Peyer's patch (tissue), 4 donors: ENCODE measurements at places on chromosomes 6 and 20. TPM values are rescaled to one million over a fixed set of nuclear protein-coding genes. Genes with fewer than 3 reads are reported as not detected.

DNA sequence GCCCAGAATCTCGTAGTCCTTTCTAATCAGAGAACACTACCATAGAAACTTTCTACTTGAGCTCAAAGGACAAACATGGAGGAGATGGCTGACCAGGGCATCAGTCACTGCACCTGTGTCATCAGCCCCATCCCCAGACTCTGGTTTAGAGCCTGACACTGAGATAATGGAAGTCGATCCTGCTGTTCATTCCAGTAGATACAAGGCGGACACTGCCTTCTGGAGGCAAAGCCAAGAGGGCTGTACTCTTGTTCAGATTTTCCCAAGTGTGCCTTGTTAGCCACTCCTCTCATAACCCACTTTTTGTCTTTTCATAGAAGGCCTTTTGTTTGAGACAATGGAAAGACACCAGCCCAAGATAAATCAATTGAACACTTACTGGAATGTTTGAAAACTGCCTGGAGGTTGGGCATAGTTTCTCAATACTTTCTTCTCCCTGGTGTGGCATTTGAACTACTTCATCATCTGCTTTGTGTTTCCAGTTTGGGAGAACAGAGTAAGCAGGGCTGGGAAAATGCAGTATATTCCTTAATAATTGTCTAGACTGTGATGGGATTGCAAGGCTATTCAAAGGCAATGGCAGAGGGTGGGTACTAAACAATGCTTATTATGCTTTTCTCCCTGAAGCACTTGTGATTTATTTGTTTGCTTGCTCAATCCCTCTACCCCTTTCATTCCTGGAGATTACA lies 99.7 kb downstream of the CLIC5 start:
- H3K4me3 ChIP-seq, result no peak overlapping the region
- no peak overlapping the region for H3K27ac ChIP-seq
- peaks cover 36% of the 10 kb centered on the region for H3K36me3 ChIP-seq
- no peaks in the 10 kb centered on the region for H3K27me3 ChIP-seq

DNA sequence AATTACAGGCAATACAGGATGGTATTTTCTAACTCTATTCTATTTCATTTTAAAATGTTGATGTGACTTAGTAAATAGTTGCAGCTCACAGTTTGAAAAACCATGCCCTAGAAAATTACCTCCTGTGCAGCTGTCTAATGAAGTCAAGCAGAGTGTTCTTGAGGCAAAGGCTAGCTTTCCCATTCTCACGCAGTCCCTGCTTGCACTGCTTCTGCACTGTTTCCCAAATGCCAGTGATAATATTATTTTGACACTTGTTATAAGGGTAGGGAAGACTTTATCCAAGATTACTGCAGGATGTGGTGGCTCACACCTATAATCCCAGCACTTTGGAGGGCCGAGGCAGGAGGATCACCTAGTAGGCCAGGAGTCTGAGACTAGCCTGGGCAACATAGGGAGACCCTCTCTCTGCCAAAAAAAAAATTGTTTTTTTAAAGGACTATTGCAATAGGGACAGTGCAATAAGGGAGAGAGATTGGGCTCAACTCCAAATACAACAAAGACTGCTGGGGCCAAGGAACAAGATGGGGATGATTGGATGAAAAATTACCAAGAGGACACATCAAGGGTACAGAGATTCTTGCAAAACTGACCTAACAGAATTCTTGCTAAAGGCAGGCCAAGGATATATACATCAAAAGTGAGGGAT lies 196.1 kb downstream of the LY86 start:
- no peak overlapping the region for H3K27ac ChIP-seq
- no peaks in the 10 kb centered on the region for H3K36me3 ChIP-seq
- no peaks in the 10 kb centered on the region for H3K4me1 ChIP-seq
- no peaks in the 10 kb centered on the region for H3K27me3 ChIP-seq

GRCh38 chr6:81570681-81571080 lies 181.8 kb downstream of the TENT5A start:
- H3K27me3 ChIP-seq, result no peaks in the 10 kb centered on the region
- no peak overlapping the region for H3K4me3 ChIP-seq
- H3K4me1 ChIP-seq, result no peaks in the 10 kb centered on the region
- DNase-seq, result no peak

DNA sequence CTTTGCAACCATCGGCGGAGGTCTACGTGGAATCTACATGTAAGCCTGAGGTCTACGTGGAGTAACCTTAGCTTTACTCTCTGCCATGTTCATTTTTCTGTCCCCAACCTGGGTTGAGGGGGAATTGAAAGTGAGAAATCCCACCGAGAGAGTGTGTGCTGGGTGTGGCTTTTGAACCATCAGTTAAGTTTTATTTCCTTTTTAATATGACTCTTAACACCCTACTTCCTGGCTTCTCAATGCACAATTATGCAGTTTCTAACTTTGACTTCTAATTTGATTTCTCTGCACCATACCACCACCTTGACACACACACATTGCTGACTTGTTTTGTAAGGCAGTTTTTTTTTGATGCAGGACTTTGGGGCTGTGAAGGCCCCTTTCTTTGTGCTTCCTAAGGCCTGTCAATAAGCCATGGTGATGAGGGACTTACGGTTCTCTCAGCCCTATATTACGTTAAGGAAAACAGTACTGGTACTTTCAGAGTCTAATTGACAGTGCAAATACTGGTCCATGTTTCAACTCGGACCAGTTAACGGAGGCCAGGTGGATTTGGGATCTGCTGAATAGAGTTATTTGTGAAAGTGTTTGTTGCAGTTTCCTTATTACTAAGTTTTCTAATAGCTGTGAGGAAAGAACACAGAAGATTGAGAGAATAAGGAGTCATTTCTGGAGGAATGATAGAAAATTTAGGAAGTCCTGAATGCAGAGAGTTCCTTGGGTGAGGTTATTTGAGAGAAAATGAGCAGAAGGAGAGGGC lies 206.5 kb downstream of the JARID2 start:
- no peak overlapping the region for H3K27ac ChIP-seq
- no peak overlapping the region for H3K4me3 ChIP-seq
- H3K36me3 ChIP-seq, result no peaks in the 10 kb centered on the region
- no peaks in the 10 kb centered on the region for H3K27me3 ChIP-seq
- no peak for DNase-seq

DNA sequence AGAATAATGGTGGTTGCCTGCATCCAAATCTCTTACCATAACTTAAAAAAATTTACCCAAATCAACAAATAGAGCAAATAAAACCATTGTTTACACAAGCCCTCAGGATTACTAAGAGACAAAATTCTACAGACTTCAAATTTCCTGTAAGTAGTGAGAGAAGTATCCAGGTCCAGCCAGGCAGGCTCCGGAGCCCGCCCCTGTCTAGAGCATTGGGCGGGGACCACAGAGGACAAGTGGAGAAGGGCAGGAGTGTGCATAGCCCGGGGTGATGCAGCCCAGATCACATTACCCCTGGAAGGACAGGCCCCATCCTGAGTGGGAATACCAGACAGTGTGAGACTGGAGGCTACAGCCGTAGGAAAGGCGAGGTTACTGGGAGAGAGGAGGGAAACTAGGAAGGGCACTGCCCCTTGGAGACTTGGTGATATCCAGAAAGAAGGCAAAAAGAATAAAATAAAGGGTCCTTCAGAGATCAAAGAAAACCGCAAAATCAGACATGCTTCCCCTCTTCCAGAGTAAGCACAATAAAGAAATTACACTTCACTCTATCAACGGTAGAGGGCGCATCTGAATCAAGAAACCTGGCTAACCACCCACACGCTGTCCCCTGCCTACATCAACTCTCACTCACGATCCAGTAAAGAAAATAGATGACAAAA lies 26.6 kb downstream of the RIN2 start:
- DNase-seq, result no peak
- H3K27me3 ChIP-seq, result no peaks in the 10 kb centered on the region
- no peak overlapping the region for H3K4me3 ChIP-seq
- peak overlapping the region; percentile 16 for H3K27ac ChIP-seq

Gene DEFB129
- total RNA-seq, result not detected

GRCh38 chr6:54440549-54440948 lies 132.3 kb downstream of the TINAG start:
- H3K27ac ChIP-seq, result no peak overlapping the region
- no peak overlapping the region for H3K4me3 ChIP-seq
- no peaks in the 10 kb centered on the region for H3K4me1 ChIP-seq
- H3K27me3 ChIP-seq, result no peaks in the 10 kb centered on the region

Gene DDO
- total RNA-seq, result 4.6 TPM

Gene IMPG1
- not detected for total RNA-seq

Gene APOBEC2
- total RNA-seq, result not detected

DNA sequence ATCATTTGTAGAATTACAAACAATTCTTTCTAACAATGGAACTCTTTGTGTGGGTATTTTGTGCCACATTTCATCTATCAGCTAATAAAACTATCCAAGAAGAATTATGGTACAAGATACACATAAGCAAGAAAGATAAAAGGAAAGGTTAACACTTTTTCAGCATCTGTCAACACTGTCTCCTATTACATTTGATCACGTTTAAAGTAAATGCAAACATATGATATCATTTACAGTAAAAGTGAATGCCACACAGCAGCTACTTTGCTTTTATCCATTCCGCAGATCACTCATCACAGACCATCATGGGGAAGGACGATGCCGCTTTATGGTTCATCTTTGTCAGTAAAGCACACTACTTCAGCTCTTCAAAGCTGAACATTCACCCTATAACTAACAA lies 456.4 kb upstream of the MANEA start:
- H3K4me1 ChIP-seq, result no peaks in the 10 kb centered on the region
- DNase-seq, result no peak
- H3K36me3 ChIP-seq, result no peaks in the 10 kb centered on the region
- H3K27me3 ChIP-seq, result no peaks in the 10 kb centered on the region
- H3K4me3 ChIP-seq, result no peak overlapping the region
- H3K27ac ChIP-seq, result no peak overlapping the region

DNA sequence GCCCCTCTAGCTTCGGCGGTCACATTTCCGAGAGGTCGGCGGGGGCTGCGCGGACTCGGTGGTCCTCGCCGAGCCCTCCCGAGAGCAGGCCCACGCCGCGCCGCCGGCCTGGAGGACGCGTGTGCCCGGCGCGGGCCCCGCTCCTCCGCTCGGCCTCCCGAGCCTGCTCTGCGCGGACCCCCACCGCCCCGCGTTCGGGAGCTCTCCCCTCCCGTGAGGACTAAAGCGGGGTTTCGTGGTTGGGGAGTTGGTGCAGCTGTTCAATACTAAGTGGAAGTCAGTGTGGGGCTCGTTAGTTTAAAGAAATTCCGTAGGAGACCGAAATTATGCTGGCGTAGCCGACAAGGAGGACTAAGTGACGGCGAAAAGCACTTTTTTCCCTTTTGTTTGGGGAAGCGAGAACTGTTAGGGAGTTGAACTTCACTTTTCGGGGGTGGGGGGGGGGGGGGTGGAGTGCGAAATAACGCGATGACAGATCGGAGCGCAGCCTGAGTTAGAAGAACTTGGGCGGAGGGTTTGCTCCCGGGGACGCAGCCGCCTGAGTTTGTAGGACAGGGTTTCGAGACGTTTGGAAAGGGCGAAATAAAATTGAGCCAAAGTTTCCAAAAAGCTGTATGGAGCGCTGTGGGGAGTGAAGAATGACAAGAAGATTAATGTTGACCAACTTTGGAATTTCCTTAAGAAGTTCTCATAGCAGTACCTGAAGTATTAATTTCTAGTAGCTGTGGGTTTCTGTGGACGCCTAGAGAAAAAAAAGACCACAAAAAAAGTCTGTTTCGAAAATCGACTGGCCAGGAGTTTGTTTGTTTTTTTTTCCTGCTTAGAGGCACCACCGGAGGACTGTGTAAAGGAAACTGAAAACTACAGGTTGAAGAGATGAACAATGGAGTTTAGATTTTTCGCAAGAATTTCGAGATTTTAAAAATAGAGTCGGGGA lies 1.4 kb downstream of the QKI start:
- DNase-seq, result no peak
- H3K4me1 ChIP-seq, result peaks cover 8% of the 10 kb centered on the region
- peak overlapping the region; percentile 69 for H3K4me3 ChIP-seq
- H3K27me3 ChIP-seq, result no peaks in the 10 kb centered on the region
- H3K27ac ChIP-seq, result peak overlapping the region; percentile 98

DNA sequence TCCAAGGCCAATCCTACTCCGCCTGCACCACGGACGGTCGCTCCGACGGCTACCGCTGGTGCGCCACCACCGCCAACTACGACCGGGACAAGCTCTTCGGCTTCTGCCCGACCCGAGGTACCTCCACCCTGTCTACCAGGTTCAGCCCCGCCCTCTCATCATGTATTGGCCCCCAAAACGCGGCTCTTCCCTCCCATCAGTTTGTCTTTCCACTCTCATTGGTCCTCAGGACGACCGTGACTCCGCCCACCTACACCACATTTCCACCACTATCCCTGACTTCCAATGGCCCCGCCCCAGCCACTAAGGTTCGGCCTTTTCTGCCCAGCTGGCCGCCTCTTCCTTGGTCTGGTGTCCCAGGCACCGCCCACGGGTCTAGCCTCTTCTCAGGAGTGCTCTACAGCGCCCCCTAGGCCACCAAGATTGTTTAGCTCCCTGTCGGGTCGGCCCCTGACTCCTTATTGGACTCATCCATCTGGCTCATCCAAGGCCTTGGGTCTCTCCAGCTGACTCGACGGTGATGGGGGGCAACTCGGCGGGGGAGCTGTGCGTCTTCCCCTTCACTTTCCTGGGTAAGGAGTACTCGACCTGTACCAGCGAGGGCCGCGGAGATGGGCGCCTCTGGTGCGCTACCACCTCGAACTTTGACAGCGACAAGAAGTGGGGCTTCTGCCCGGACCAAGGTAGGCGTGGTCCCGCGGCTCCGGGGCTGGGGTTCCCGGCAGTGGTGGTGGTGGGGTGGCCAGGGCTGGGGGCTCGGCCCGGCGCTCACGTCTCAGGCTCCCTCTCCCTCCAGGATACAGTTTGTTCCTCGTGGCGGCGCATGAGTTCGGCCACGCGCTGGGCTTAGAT lies 3.1 kb downstream of the MMP9 start:
- no peak overlapping the region for H3K27ac ChIP-seq
- no peaks in the 10 kb centered on the region for H3K36me3 ChIP-seq
- DNase-seq, result peak; percentile 36
- H3K4me1 ChIP-seq, result no peaks in the 10 kb centered on the region
- no peaks in the 10 kb centered on the region for H3K27me3 ChIP-seq

DNA sequence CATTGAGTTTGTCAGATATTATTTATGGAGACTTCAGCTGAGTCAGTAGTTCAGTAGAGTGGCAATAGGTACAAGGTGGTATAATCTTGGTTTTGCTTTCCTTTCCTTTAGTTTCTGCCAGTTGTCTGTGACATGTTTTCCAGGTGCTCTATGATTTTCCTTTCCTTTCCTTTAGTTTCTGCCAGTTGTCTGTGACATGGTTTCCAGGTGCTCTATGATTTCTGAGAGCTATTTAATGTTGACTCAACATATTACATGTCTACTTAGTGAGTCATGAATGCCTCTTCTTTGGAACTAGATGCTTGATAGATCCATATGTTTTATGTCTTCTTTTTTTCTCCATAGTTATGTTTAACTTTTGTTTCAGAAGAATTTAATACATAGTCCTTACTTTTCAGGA lies 186.4 kb upstream of the DEFB112 start:
- H3K27ac ChIP-seq, result no peak overlapping the region
- H3K4me3 ChIP-seq, result no peak overlapping the region
- no peaks in the 10 kb centered on the region for H3K36me3 ChIP-seq
- H3K4me1 ChIP-seq, result no peaks in the 10 kb centered on the region
- no peaks in the 10 kb centered on the region for H3K27me3 ChIP-seq
- no peak for DNase-seq

Gene SEL1L2
- not detected for total RNA-seq
